ENCODE measurements at places on chromosomes 7 and 10.

GRCh38 chr10:133462512-133463305 is 9.0 kb downstream of the SCART1 start:
- no peak for DNase-seq

DNA sequence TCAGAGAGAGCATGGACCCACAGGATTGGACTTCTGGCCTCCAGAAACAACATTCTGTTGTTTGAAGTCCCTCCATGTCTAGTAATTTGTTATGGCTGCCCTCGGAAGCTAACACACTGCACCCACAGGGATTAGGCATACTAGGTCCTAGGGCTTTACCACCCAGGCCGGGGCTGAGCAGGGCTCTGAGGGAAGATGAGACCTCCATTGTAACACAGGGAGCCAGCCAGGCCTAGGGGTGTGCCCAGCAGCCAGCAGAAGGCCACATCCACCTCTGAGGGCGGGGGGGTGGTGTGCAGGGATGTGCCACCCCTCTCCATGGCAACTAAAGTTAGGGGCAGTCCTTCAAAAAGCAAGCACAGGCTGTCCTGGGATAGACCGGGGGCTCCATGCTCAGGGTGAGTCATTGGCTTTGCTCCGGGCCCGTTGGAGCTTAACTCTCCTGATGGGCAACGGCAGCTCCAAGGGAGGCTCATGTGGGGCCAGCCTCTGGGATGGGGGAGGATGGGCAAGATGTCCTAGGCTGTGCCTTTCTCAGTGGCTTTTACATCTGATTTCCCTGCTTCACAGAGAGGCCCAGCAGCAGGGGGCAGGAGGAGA is 96.6 kb upstream of the GPR26 start:
- DNase-seq, result no peak

DNA sequence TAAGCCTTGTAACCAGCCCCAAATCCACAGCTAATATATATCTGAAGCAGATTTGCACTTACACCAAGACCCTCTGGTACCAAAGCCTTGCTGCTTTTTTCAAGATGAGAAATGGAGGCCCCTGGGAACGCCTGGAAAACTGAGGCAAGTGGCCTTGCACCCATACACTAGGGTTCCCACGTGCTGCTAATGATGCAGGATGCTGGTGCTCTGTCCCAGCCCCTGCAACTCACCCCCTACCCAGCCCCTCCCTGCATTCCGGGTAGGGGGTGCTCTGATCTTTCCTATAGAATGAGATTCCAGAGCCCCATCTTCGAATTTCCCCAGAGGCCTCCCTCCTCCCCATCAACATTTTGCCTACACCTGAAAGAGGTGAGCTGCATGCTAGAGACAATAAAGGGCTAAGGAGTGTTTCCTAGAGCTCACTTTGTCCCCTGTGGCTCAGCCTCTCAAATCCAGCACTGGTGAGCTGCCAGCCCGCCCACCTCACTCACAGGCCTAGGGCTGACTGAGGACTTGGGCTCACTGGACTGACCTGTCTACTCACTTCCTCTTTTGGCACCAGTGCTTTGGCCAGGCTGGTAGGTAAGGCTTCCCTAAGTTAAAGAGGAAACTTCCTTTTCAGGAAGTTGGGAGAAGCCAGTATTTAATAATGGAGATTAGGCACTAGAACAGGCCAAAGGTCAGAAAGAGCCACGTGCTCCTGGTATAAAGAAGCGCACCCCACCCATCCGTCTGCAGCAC is 9.8 kb downstream of the RBP4 start:
- DNase-seq, result no peak

DNA sequence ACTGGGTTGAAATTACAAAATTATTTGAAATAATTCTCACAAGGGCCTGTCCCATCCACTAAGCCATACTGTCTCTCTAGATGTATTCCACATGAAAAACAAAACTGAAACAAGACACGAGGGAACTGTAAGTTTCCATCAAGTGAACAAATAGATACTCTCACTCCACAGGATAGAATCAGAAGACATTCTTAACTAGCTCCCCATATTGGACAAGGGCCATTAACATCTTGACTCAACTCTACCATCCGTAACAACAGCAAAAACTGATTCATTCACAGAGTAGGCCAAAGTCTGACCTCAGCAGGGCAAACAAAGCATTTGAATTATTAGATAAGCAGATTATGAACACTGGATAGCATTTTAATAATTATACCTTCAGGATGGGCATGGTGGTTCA is 29.1 kb downstream of the UBE2H start:
- no peak for DNase-seq

DNA sequence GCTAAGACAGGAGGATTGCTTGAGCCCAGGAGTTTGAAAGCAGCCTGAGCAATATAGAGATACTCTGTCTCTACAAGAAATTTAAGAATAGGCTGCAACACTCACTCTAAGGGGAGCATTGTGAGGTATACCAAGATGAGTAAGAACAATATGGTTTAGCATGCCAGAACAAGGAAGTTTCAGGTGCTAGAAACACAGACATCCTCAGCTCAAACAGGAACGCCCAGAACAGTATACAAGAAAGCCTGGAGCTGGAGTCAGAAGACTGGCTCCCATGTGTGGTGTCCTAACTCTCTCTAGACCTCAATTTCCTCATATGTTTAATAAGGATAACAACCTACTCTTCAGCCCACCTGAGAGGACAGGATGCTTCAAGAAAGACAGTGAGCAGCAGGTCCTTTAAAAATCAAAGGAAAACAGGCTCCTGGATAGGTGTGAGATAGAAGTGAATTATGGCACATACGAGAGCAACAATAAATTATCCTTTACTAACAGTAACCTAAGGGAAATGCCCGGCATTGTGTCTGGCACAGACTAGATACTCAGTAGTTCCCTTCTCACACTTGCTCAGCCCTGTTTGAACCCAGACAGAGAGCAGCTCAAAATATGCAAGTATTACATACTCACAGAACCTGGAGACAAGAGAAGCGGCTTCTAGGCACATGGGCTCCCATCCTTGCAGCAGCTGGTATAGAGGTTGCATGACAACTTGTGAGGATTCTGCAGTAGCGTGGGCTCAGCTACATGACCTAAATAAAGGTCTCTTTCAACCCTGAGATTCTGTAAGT is 45.4 kb downstream of the KAT6B start:
- DNase-seq, result no peak

GRCh38 chr7:155648752-155649339 is 4.4 kb downstream of the RBM33 start:
- DNase-seq, result no peak

- DNase-seq, result no peak
Measured at GRCh38 chr10:119538632-119539358, 3.7 kb downstream of the RGS10 start.

GRCh38 chr7:69951458-69951857 is 353.2 kb downstream of the AUTS2 start:
- no peak for DNase-seq

GRCh38 chr10:125373546-125373945 is 213.2 kb upstream of the CTBP2 start:
- DNase-seq, result no peak

DNA sequence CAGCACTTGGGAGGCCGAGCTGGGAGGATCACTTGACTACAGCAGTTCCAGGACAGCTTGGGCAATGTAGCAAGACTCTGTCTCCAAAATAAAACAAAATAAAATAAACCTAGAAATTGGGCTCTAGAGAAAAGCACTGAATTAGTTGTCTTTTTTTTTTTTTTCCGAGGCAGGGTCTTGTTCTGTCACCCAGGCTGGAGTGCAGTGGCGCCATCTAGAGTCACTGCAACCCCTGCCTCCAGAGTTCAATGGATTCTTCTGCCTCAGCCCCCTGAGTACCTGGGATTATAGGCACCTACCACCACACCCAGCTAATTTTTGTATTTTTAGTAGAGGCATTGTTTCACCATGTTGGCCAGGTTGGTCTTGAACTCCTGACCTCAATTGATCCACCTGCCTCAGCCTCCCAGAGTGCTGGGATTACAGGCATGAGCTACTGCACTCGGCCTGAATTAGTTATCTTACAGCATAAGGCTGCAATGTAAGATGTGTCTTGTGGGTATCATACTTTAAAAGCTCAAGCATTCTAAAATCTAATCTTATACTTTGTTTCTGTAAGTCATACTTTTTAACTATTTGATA is 12.8 kb downstream of the MEIG1 start:
- no peak for DNase-seq

GRCh38 chr7:26011039-26011696 is 140.8 kb upstream of the NFE2L3 start:
- DNase-seq, result no peak

GRCh38 chr7:131016230-131016629 is 282.2 kb upstream of the KLF14 start:
- DNase-seq, result no peak

DNA sequence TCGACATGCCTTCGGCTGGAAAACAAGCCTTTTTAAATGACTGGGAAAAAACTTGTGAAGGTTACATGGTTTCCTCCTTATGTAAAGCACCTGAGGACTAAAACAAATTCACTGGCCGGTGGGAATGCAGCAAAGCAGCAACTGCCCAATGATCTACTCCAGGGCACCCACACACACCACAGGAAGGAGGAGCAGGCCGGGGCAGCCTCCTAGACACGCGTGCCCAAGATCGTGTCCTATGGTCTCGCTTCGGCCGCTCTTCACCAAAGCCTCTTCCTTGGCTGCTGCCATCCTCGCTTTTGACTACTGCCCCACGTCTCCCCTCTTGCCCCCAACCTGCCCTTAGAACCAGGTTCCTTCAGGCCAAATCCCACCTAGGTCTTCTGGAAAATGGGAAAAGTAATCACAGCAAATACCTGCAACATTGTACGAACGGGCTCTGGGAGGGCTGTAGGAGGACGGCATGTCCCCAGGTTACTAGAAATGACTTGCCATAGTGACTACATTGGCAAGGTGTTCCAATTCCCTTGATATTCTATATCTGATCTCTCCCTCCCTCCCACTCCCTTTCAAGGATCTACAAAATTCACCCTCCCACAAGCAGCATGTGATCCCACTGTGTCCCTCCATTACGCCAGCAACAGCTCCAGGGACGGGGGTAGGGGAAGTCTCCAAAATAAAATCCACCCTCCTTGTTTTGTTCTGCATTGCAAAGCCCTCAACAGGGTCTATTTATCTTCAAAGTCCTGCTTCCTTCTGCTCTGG is 84.9 kb downstream of the RNF216 start:
- no peak for DNase-seq

- DNase-seq, result no peak
Measured at GRCh38 chr7:73354196-73354595, 26.2 kb downstream of the FKBP6 start.

DNA sequence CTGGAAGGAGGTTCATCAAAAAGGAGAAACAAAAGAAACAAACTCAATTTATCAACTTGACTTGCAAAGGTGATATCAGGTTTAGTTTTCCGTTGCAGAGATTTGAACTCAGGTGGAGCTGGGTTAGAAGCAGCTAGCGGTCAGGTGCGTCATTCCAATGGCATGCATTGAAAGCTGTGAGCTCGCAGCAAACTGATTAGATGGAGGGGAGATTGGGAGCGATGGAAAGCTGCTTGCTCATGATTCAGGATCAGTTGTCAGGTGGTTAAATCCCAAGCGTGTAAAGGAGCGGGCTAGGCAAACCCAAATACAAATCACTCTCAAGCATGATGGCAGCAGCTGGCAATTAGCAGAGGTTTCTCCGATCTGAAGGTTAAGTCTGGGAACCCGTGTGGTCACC is 49.3 kb upstream of the AFAP1L2 start:
- no peak for DNase-seq

- no peak for DNase-seq
Measured at GRCh38 chr10:97184971-97185325, 811 bp downstream of the SLIT1 start.

DNA sequence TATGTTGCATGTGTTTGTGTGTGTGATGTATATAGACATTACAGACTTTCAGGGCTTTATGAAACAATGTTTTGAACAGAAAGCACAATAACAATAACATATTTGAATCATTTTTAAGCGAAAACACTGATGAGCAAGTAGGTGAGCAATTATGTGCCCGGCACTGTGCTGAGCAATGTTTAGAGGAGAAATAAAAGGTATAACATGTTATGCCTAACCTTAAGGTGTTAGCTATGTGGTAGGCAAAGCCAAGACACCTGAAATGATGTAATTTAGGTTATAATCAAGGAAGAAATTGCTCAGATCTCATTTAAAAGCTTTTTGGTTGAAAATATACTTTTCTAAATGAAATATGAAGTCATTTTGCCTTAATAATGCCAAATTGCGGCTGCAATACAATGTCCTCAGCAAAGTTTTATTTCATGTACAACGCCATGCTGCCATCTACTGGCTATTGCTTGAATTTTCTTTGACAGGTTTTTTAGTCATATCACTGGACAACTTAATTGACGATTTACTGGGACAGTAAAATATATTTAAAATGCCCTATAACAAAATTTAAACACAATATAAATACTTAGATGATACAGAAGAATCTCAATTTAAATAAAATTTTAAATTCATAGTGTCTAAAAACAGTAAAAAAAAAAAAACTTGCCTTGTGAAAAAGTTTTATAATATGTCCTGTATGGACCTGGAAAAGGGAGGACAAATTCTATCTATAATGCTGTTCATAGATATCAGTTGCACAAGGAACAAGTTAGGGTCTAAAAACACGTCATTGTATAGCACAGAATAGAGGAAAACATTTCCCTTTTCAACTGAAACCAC is 131.1 kb upstream of the CDK1 start:
- DNase-seq, result peak; percentile 58

GRCh38 chr10:123017421-123018165 is 8.8 kb downstream of the ACADSB start:
- DNase-seq, result no peak

DNA sequence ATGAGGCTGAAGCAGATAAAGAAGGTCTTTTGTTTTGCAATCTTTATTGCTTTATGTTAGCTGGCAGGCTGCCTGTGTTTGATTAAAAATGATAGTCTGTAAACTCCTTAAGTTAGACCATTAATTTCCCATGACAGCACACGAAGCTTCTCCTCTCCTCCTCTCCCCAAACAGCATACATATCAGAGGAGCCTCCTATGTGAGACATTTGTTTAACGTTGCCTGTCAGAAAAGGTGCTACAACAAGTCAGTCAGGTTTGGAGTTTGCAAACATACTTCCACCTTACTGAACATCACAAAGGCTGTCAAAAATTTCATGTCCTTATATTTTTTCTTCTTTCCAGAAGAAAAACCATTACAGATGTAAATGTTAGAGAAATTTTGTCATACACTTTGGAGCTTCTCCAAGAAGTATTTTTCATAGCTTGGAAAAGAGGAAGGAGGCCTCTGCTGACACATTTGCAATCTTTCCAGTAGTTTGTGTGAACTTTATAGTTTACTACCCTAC is 393.1 kb downstream of the EXOC4 start:
- no peak for DNase-seq

- DNase-seq, result no peak
Measured at GRCh38 chr7:31495653-31496052, 18.2 kb upstream of the ITPRID1 start.

Measured in neuronal stem cell (in vitro differentiated cells).